Midbrain (tissue), 1 donor: ENCODE measurements at places on chromosomes 12 and 14.

DNA sequence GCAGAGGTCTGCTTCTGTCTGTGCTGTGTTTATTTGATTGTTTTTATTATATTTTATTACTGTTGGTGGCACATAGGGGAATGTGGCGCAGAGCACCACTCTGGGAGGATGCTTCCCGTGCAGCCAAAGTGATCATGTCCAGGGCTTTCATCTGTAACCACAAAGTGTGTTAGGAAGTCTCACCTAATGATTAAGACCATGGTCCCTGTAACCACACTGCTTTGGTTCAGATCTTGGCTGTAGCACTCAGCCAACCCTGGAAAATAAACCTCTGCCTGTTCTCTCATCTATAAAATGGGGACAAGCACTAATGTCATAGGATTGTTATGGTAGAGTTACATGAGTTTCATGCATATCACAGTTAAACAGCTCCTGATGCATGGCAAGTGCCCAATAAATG is 1.9 kb downstream of the RESF1 start:
- DNase-seq: no peak

DNA sequence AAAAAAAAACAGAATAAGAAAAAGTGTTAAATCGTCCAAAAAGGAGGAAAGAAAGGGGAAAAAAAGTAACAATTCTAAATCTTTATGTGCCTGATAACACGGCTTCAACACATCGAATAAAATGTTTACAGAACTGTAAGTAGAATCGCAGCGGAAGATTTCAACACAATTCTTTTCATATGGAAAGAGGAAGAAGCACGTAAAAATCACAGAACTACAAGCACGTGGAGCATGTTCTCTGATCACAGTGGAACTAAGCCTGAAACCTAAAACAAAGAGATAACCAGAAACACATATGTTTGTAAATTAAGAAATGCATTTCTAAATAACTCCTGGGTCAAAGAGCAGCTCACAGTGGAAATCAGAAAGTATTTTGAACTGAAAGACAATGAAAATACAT is 8.7 kb downstream of the CLEC7A start:
- DNase-seq: peak; percentile 3

DNA sequence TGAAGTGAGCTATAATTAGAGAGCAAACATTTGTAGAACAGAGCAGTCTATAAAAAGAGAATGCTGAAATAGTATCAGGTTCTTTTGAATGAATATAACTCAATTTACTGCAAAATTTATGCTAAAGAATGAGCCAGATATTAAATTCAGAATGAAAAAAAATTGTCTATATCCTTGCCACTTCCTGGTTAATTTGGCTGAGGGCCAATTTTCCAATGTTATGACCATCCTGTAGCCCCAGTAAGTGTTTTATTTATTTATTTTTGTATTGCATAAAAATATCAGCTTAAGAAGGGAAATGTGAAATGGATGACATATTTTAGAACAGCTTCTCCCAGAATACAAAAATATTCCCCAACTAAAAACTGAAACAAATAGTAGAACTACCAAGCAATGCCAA is 263.4 kb downstream of the SOX5 start:
- no peak for DNase-seq

GRCh38 chr14:58072288-58073071 is 79.5 kb downstream of the ARMH4 start:
- peak; percentile 64 for DNase-seq
